ENCODE measurements at places on chromosomes 4 and X.

GRCh38 chr4:140400111-140400510 is 26.7 kb downstream of the SCOC start:
- DNase-seq: no peak

DNA sequence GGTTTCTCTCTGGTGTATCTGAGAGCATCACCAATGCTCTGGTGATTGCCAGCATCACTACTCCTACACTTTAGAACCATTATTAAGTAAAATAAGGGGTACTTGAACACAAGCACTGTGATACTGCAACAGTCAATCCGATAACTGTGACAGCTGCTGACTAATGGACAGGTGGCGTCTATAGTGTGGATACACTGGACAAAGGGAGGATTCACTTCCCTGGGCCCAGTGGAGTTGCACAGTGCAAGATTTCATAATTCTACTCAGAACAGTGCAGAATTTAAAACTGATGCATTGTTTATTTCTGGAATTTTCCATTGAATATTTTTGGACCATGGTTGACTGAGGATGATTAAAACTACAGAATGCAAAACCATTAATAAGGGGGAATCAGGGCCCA is 97.8 kb downstream of the SHROOM3 start:
- no peak for DNase-seq

- DNase-seq: no peak
These were observed 22.8 kb upstream of the SH3RF1 start for GRCh38 chr4:169293343-169294176.

GRCh38 chrX:78922754-78923153 is 22.4 kb upstream of the P2RY10 start:
- DNase-seq: no peak
